ENCODE measurements at places on chromosomes 7 and 10. TPM values are rescaled to one million over a fixed set of nuclear protein-coding genes. Genes with fewer than 3 reads are reported as not detected.

DNA sequence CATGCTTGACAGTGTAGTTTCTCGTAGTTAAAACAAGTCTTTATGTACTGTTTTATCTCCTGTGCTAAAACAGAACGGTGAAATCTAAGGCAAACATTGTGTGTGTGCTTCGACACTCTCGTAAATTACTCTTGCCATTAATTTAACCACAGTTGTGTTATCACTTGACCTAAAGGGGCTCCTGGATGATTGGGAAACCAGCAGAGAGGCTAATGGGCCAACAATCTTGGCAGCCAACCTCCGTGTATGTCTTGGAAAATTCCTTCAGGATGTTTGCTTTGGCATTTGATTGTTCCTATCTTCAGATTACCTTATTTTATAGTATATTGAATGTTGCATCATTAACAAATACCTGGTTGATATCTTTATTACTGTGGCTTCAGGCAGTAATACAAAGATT, 409.5 kb downstream of the SDK1 start:
- DNase-seq = no peak

The MPP7 gene
- total RNA-seq = 0.99 TPM

The THAP5 gene
- total RNA-seq = 23.4 TPM

DNA sequence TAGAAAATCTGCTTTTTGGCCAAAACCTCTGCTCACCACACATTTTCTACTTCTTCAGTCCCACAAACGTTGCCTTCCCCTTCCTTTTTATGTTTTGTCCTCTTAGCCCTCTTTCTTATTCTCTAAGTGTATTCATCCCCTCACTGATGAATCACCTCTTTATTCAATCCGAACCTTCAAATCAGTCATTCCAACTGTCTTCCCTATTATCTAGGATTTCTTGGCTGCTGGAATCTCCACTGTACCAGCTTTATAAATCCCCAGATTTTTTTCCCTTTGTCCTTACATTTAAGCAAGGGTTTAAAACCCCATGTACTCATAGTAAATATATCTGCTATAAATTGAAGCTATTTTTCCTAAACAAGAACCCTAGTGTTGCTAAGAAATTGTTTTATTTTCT, 176.9 kb downstream of the SEMA3A start:
- no peak for DNase-seq

DNA sequence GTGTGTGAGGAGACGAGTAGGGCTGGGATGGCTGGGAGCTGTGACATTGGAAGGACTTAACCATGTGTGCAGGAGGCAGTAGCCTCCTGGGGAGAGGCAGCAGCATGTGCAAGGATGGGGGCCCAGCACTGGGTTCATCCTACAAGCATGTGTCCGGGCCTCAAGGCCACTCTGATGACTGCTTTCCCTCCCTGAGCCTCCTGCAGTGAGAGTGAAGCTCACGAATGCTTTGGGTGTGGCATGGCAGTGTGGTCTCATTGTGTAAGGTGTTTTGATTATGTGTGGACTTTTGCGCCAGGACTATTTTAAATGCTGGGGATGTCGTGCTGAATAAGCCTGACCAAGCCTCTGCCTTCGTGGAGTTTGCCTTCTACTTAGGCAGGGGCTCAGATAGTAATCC, 122.0 kb upstream of the INSYN2A start:
- no peak for DNase-seq

GRCh38 chr7:5296611-5297226, 14.0 kb downstream of the SLC29A4 start:
- DNase-seq = no peak

The NEURL1 gene
- not detected for total RNA-seq

- DNase-seq = no peak
These were observed 284.4 kb downstream of the DNAJB6 start for GRCh38 chr7:157621131-157621681.

DNA sequence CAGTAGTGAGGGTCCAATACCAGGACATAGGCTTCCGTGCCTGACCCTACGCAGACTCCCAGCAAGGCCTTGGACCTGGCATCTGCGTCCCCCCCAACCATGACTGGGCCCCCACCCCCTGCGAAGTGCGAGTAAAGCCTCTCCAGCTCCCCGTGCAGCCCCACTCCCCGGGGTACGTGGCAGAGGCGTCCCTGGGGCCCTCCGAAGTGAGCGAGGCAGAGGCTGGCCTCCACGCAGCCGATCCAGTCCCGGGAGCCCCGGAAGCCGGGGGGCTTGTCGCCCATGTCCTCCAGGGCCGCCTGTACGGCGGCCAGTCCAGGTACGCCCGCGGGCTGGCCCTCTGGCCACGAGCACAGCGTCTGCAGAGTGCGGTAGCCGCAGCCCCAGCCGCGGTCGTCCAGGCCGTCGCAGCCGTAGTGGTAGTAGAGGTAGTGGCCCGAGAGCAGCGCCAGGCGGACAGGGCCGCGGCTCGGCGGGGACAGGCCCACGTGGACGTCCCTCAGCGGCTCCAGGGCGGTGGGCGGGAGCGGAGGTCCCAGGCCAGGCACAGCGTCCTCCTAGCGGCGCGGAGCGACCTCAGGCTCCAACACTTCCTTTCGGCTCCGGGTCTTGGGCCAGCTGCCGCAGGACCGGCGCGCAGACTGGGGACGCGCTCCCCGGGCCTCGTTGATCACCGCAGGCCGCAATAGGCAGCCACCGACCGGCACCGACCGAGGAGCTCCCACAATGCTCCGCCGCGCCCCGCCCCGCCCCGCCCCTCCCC, at the start of gene UFSP1:
UFSP1 (minus strand) TSS at position 728 of the 763 bp plus-strand sequence; CDS start at position 284, 444 bp downstream.
- DNase-seq = no peak

- peak; percentile 79 for DNase-seq
These were observed 51.7 kb downstream of the BZW2 start for GRCh38 chr7:16697507-16698199.

DNA sequence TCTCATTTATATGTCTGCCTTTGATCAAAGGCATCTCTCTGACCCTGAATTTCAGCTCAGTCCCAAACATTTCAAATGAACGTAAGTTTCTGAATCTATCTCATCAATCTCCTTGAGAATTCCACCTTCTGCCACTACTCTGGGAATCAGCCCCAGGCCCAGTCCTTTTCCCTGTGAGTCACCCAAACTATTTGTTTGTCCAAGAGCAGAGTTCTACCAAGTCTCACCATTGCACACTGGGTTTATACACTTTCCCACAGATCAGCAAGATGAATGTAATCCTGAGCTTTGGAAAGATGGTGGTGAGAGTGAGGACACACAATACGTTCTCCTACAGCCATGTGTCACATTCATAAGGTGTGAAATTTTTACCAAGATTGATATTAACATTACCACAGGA, 251.3 kb upstream of the VWC2 start:
- DNase-seq = no peak

The GDF2 gene
- total RNA-seq = not detected

All from fibroblast of lung (primary cell).